ENCODE measurements at places on chromosomes 5 and 9.

- no peak for DNase-seq
Observed at GRCh38 chr5:8811581-8811980, 734.3 kb downstream of the SEMA5A start.

DNA sequence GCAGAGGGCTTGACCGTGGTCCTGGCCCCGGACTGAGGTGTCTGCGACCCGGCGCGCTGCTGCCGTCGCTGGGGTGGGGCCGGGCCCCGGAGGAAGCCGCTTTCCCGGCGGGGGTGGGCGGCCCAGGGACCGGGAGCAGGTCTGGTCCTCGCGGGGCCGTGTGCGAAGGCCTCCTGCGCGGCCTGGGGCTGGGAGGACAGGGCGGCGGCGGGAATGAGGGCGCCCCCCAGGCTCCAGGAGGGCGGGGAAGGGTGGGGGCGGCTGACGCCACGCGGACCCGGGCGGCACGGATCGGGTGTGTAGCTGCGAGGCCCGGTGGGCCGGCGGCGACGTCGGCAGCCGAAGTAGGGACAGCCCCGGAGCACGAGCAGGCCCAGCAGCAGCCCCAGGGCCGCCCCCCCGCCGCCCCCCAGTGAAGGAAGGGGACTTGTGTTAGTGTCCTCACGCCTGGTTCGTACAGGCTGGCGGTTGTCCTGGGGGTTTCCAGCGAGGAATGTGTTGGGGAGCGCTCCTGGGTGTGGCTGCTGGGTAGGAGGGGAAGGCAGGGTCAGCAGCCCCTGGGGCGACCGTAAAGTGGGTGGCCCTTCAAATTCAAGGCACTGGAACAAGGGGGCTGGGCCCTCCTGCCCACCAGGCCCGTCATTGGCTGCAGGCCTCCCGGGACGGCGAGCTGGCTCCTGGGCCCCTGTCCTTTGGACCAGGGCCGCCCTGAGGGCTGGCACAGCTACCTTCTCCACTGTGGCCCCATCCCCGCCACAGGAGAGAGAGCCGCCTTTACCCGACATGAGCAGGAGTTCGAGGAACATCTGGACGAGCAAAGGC lies 597 bp upstream of the TMEM250 start:
- DNase-seq: no peak

DNA sequence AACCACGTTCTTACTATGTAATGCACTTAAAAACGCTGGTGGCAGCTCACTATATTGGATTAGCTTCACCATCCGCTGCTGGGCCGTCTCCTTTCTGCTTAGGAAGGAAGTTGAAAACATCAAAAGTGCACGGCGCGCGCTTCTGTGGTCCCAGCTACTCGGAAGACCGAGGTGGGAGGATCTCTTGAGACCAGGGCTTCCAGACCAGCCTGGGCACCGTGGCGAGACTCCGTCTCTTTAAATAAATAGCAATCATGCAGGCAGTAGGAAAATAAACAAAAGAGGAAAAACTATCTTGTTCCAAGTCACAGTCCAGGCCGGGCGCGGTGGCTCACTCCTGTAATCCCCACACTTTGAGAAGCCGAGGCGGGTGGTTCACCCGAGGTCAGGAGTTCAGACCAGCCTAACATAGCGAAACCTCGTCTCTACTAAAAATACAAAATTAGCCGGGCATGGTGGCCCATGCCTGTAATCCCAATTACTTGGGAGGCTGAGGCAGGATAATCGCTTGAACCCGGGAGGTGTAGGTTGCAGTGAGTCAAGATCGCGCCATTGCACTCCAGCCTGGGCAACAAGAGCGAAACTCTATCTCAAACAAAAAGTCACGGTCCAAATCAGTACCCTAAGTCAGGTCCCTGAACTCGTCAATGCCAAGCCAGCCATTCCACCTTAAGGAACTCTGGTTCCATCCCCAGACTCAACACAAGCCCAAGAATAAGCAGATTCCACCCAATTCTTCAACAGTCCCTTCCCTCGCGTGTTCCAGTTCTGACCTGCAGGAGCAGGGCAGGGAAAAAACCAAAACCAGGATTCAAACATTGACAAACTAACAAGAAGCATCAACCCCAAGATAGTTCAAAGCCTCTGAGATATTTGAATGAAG lies 1.0 kb upstream of the GOLGA1 start:
- DNase-seq: peak; percentile 54

- no peak for DNase-seq
Observed at GRCh38 chr5:14452685-14453454, 128.7 kb upstream of the OTULINL start.

DNA sequence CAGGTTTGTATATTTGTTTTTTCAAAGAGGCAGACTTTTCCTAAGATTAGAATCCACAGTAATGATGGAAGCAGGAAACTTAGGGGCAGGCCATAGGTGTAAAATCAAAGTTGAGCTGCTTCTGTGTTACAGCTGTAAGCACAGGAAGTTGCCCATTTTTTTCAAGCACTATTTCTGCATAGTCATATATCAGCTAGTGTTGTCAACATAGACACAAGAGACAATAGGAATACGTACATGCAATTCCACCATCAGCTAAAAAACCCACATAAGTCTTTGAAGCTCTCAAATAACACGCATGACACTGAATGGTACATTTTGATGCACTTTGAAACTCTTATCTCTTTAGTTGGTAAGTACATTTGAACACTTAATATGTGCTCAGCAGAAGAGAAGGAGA lies 20.2 kb upstream of the SMIM15 start:
- DNase-seq: no peak

DNA sequence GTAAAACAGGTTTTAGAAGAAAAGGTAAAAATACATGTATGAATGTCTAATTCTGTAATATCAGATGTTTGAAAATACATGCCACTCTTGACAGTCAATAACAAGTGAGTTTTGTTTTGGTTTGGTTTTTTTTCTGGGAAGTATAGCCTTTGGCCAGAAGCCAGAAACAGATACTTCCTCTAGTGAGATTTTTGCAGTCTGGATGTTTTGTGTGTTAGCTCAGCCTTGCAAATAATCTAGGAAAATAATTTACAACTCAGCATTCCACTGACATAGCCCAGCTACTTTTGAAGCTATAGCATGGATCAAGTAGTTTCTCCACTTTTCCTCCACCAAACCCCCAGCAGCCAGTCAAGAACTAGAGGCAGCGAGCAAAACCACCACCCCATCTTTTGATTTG lies 56.7 kb downstream of the SLC1A1 start:
- DNase-seq: no peak

DNA sequence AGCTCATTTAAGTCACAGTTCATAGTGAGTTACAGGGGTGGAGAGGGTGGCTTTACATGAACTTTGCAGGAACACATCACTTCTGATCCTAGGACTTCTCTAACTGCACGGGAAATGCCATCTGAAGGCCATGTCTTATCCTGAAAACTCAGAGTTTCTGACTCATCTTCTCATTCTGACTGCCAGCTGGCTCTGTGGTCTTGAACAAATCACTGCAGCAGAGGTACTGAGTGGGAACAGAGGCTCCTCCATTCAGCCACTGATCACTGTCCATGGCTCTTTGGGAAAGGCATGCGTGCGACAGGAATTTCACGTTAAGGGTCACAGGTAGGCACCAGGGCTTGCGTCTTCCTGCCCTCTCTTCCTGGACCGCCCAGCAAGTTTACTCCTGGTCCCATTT lies 114.6 kb upstream of the LRRTM2 start:
- DNase-seq: no peak
